ENCODE measurements at places on chromosomes 16 and 17.

DNA sequence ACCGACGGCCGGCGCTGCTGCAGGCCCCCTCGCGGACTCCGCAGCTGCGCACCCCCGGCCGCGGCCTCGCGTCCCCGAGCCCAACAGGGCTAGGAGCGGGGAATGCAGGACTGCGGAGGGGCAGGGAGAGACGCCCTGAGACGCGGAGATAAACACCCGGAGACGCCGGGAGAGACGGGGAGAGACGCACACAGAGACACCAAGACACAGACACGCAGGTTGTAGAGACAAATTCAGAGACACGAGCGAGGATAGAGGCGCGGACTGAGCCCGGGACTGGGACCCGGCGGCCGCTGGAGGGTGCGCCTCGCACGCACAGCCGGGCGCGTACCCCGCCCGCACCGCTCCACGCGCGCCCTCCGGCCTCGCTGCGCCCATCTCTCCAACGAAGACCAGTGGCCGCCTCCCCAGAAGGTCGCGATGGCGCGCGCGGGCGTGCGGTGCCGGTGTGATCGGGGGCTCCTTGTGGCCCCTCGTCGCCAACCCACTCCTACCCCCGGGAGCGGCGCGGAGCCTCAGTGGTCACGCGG lies 902 bp downstream of the STAC2 start:
- no peak for DNase-seq

DNA sequence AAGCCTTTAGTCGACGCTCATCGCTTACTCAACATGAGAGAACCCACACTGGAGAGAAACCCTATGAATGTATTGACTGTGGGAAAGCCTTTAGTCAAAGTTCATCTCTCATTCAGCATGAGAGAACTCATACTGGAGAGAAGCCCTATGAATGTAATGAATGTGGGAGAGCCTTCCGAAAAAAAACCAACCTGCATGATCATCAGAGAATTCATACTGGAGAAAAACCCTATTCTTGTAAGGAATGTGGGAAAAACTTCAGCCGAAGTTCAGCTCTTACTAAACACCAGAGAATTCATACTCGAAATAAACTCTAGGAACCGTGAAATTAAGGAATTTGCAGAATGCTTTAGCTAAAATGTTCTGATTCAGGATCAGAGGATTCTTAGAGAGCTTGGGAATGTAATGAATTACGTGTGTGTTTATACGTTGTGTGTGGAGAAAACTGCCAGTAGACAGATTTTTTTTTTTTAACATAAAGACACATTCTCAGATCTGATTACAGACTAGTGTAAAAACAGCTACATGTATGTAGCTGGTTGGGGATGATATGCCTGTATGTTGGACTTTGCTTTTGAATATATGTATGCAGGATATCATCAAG lies 25.4 kb downstream of the ZFP90 start:
- no peak for DNase-seq

DNA sequence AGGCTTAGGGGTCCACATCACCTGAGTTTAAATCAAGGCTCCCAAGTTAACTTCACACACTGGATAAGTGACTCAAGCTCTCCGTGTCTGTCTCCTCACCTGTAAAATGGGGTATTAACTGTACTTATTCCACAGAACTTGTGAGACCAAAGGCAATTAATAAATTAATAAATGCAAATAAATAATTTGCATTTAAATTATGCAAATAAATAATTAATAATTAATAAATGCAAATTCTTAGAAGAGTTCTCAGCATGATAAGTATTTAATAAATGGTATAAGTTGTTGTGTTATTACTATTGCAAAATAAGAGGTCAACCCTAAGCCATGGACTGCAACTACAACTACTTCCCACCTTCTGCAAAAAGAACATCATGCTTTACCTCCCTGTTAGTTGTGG lies 13.7 kb upstream of the CXCL16 start:
- DNase-seq = no peak

DNA sequence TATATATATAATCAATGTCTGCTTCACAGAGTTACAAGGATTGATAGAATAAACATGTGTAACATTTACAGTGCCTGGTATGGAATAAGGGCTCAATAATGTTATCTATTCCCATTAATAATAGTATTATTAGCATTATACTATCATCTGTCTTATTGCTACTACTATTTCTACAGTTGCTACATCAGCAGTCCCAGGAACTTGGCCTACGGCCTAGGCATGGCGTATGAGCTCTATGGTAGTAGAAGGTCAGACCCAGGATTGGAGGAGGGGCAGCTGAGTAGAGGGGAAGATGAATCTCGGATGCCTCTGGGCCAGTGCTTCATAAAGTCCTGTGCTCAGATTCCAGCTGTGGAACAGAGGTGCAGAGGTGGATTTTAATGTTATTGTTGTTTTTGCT lies 146.3 kb upstream of the TBX2 start:
- no peak for DNase-seq

DNA sequence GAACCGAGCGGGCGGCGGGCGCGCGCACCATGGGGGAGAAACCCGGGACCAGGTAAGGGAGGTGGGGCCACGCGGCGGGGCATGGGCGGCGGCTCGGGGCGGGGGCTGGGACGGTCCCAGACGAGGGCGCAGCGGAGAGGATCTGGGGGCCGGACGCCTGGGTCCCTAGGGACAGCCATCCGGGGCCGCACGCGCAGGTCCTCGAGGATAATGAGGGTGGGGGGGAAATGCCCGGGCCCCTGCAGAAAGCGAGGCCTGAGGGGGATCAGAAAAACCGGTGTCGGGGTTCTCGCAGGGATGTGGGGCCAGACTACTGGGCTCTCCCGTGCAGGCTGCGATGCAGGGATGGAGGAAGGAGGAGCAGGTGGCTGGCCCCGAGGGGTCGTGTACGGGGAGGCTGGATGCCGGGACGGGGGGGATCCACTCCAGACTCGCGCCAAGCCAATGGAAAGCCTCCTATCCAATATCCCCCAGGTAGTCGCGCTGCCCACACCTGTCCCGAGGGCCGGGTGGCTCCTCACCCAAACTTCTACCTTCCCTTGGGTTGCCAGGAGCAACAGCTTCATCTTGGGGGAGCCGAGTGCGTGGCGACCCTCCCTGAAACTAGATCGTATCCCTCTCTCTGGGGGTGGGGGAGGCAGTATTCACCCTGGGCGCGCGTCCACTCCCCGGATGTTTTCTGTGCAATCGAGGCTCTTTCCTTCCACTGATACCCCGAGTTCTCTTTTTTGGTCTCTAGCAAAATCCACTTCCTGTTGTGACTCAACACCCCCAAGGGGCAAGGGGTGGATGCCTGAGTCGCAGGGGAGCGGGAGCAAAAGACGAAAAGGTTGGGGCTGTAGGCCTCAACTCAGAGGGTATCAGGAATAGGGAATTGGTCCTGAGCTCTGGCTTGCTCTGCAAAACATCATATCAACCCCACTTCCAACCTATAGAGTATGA lies 532 bp downstream of the ARRB2 start:
- no peak for DNase-seq

- DNase-seq = no peak
Observed at GRCh38 chr16:16992975-16993765, 477.6 kb downstream of the XYLT1 start.

DNA sequence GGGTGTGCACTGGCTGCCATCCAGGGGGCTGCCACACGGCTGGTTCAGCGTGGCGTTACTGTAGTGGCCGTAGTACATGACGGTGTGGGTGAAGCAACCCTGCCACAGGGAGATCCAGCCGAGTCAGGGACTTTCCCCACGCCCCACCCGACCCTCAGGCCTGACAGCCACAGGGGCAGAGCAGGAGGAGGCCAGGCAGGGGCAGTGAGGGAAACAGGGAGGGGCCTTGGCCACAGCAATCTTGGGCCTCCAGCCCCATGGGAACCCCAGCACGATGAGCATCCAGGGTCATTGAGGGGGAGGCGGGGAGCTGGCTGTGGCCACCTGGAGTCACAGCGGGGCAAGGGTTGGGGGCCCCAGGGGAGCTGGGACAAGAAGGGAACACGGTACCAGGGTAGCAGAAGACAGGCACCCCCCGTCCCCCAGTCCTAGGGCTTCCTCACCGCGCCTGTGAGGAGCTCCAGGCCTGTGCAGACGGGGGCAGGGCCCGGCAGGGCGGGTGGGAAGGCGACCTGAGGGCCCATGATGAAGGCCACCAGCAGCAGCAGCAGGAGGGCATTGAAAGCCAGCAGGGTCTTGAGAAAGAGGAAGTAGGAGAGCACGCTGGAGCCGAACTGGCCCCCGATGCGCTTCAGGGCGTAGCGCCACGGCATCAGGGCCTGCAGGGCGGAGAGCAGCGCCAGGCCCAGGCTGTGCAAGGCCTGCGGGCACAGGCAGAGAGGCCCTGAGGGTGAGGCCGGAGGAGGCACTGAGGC lies 4.3 kb downstream of the TMC6 start:
- DNase-seq = no peak

DNA sequence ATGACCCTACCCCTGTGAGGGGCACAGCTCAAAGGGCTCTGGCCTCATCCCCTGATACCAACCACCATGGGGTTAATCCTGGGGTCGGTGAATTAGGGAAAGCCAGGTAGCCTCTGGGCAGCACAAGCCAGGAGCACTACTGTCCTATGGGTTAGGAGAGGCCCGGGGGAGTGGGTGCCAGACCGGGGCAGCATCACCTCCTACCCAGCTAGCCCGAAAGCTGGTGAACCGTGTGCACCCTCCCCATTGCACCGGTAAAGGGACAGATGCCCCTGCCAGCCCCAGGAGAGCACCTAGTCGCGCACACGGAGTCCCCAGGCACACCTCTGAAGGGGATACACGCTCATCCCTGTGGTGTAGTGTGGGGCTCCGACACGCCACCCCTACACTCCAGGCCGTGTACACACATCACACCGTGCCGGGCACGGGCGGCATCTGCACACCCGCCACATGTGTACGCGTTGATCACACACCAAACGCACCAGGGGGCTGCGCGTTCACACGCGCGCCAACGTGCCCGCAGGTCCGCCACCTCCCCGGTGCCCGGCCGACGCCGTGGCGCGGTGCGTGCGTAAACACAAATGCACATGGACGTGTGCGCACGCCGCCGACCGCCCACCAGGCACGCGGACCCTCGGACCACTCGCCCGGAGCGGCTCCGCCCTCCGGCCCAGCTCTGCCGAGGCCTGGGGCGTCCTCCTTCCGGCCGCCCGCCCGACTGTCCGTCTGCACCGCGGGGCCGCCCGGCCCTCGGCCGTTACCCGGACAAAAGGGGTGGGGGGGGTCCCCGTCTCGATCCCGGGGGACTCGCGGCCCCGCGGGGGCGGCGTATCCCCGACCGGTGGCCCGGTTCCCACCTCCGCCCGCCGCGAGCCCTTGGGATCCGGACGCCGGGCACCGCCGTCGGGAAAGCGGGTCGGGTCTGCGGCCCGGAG lies 785 bp downstream of the UBALD1 start:
- DNase-seq = no peak

DNA sequence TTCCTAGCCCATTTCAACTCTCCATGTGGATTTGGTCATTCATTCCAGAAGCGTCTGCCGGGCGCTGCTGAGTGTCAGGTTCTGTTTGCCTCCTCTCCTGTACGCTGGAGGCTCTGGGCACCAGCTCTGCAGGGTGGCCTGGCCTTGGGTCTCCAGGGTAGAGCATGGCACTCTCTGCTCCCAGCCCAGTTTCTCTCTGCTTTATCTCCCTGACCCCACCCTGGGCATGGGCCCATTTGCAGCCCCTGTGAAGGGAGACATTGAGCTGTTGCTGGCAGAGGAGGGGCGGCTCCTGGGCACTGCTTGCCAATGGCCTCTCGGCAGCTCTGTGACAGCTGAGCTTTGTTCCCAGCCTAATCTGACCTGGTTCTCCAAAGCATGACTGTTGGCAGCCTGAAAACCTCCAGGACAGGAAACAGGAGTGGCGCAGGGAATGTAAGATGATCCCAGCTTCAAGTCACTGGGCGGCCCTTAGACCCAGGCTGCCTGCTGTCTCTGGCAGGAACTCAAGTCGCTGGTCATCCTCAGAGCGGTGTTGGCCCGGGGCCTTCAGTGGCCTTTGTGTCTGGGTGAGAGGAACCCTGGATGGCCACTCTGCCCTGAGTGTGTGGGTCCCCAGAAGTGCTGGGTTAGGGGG lies 146.8 kb downstream of the SEC14L1 start:
- no peak for DNase-seq

GRCh38 chr17:56171186-56171959 lies 18.1 kb downstream of the ANKFN1 start:
- DNase-seq = no peak

DNA sequence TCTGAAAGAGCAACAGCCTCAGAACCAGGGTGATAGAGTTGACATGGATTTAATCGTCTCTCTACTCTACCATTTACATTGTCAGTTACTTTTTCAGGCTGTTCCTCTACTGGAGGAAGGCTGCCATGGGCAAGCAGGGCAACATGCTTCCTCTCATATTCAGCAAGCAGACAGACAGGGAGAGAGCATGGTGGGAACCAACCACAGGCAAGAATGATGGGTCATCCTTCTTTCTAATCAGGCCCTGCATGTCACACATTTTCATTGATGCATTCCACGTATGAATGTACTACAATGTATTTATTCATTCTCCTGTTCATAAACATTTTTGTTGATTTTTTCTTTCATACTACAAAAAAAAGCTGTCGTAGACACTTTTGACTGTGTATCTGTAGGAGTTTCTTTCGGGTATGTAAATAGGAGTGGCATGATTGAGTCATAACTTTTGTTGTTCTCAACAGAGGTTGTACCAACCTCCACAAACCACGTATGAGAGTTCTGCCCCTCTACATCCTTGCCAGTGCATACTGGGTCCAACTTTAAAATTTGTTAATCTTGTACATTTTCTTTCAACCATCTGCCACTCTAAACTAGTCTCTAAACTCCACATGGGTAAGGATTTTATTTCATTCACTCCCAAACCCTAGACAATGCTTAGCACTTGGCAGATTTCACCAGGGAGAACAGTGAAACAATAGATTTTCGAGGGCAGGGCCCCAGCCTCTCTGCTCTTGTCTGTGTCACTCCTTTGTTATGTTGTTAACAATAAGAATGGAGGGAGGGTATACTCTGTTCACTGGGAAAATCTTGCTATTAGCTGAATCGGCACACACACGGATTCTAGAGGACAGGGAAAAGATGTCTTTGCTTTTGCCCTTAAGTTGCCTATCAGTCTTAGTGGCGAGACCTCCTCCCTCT lies 58.7 kb downstream of the CMC2 start:
- no peak for DNase-seq

DNA sequence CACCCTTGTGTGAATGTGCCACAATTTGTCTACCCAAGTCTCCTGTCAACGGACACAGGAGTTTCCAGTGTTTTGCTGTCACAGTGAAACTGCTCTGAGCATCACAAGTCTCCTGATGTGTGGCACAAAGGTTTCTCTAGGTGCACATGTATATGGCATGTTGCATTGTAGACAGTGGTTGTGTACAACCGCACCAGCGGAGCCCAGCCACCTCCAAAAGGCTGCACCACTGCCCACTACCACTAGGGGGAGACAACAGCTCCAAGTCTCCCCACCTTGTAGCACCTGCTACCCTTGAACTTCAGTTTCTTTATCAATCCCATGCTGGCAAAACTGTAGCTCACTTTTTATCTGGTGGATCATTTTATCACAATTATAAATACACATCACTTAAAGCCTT lies 95.5 kb upstream of the ZNF469 start:
- DNase-seq = no peak
